ENCODE measurements at places on chromosomes 5 and 9.

- no peak for DNase-seq
- no peaks in the 10 kb centered on the region for H3K27me3 ChIP-seq
- no peak overlapping the region for H3K27ac ChIP-seq
- no peak overlapping the region for H3K4me3 ChIP-seq
- no peaks in the 10 kb centered on the region for H3K4me1 ChIP-seq
Measured at GRCh38 chr5:51859624-51860023, 476.4 kb downstream of the ISL1 start.

DNA sequence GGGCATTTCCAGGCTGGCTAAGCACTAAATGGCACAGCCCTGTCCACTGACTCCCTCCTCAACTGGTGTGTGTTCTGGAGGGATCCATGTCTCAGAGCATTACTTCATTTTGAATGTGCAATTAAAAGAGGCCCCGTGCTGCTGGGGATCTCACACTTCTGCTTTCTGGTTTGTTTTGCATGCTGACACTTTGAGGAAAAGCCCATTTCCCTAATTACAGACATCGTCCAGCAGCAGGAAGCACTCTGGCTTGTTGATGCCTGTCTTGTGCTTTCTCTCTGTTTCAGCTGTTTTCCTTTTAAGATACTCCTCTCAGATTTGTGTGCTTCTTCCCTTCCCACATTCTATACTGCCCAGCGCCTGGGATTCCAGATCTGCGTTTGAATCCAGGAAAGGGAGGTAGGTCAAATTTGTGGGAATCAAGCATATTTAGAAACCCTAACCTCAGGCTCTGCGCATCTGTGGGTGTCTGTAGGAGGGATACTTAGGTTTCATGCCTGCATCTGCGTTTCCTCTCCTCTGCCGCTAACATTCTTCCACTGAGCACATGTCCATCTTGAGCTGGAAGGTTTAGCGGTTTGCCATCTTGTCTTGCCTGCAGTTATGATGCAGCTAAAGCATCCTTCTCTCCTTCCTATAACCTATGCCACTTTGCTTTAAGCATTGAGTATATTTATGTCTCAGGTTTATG, 25.7 kb downstream of the SYK start:
- no peak overlapping the region for H3K4me3 ChIP-seq
- peaks cover 60% of the 10 kb centered on the region for H3K27me3 ChIP-seq
- H3K27ac ChIP-seq, result no peak overlapping the region
- peaks cover 2% of the 10 kb centered on the region for H3K4me1 ChIP-seq
- H3K36me3 ChIP-seq, result peaks cover 2% of the 10 kb centered on the region
- no peak for DNase-seq

- peaks cover 15% of the 10 kb centered on the region for H3K27me3 ChIP-seq
- H3K27ac ChIP-seq, result no peak overlapping the region
- no peak for DNase-seq
- H3K4me1 ChIP-seq, result no peaks in the 10 kb centered on the region
Measured at GRCh38 chr5:124628721-124629596, 117.5 kb downstream of the ZNF608 start.

GRCh38 chr5:76524868-76525267, 98.3 kb downstream of the F2RL2 start:
- H3K27me3 ChIP-seq, result no peaks in the 10 kb centered on the region
- no peak overlapping the region for H3K4me3 ChIP-seq
- H3K36me3 ChIP-seq, result no peaks in the 10 kb centered on the region
- DNase-seq, result no peak
- peaks cover 50% of the 10 kb centered on the region for H3K4me1 ChIP-seq

- H3K4me3 ChIP-seq, result peak overlapping the region; percentile 93
- DNase-seq, result no peak
- H3K27me3 ChIP-seq, result no peaks in the 10 kb centered on the region
- no peak overlapping the region for H3K27ac ChIP-seq
Measured at GRCh38 chr9:34377404-34377746, 677 bp upstream of the MYORG start.

GRCh38 chr5:98813755-98814154, 40.3 kb downstream of the RGMB start:
- H3K36me3 ChIP-seq, result peaks cover 5% of the 10 kb centered on the region
- peaks cover 3% of the 10 kb centered on the region for H3K4me1 ChIP-seq
- DNase-seq, result no peak

GRCh38 chr9:17272536-17272935, 137.7 kb downstream of the CNTLN start:
- no peak overlapping the region for H3K4me3 ChIP-seq
- no peaks in the 10 kb centered on the region for H3K36me3 ChIP-seq
- H3K4me1 ChIP-seq, result no peaks in the 10 kb centered on the region
- no peak overlapping the region for H3K27ac ChIP-seq
- no peak for DNase-seq
- H3K27me3 ChIP-seq, result no peaks in the 10 kb centered on the region

GRCh38 chr9:133584559-133585476, 24.4 kb downstream of the FAM163B start:
- peaks cover 48% of the 10 kb centered on the region for H3K27me3 ChIP-seq
- DNase-seq, result no peak
- H3K4me1 ChIP-seq, result no peaks in the 10 kb centered on the region
- no peaks in the 10 kb centered on the region for H3K36me3 ChIP-seq

DNA sequence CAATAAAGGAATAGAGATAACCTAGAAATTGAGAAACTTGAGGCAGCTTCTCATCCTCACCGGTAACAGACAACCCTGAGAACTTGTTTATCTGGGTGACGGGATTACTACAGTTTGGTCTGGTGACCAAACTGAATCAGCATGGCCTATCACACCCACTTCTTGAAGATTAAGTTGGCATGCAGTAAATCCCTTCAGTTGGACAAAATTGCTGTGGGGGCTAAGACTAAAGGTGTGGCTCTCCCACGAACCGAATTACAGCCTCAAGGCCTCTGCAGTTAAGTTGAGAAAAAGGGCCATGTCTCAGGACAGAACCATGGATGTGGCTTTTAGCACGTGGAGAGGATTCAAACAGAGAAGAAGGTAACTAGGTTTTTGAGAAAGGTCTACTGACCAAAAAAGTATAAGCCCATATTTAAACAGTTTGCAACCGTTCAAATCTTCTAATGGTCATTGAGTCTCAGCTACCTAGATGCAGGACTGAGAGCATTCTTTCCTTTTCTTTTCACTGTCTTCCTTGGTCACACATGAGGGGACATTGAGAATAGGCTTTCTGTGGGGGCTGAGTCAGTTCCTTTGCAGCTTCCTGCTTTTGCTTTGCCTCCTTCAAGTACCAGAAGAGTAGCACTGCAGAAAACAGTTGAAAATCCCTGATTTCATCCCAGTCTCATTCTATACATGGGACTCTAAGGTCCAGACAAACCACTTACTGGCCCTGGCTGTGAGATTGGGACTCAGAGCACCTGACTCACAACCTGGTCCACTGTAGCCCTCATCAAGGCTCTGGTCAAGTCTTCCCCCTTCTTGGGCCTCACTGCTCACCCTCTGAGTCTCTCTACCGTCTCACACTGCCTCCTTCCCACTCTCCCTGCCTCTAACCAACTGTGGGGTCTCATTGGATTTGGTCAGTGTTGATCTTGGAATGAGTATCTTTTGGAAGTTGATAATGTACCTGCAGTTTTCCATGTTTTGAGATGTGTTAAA, 30.9 kb downstream of the PDE6A start:
- no peaks in the 10 kb centered on the region for H3K4me1 ChIP-seq
- no peak overlapping the region for H3K4me3 ChIP-seq
- H3K36me3 ChIP-seq, result peaks cover 6% of the 10 kb centered on the region
- H3K27ac ChIP-seq, result no peak overlapping the region

DNA sequence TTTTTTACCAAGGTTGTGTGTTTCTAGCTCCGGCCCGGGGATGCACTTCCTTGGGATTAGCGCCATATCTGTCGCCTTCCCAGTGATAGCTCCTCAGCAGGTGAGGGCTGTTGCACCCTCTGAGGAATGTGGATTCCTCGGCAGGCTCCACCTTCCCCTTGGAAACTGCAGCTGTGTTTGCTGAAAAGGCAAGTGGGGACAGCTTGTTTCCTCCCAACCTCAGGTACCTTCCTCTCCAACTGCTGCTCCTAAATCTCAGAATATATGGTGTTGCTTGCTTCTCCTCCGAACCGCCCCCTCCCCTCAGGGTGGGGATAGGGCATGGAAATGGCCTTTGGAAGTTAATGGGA, 1.3 kb downstream of the SLC1A1 start:
- no peak overlapping the region for H3K27ac ChIP-seq
- H3K4me1 ChIP-seq, result peaks cover 6% of the 10 kb centered on the region
- H3K36me3 ChIP-seq, result peaks cover 4% of the 10 kb centered on the region
- no peak for DNase-seq
- peak overlapping the region; percentile 75 for H3K4me3 ChIP-seq

GRCh38 chr9:90508940-90509339, 133.7 kb downstream of the DIRAS2 start:
- H3K4me1 ChIP-seq, result peaks cover 5% of the 10 kb centered on the region
- DNase-seq, result no peak
- no peaks in the 10 kb centered on the region for H3K36me3 ChIP-seq
- H3K27ac ChIP-seq, result no peak overlapping the region

GRCh38 chr9:123432331-123433236, 76.6 kb downstream of the CRB2 start:
- H3K36me3 ChIP-seq, result peaks cover 18% of the 10 kb centered on the region
- no peak for DNase-seq
- no peak overlapping the region for H3K27ac ChIP-seq
- peaks cover 6% of the 10 kb centered on the region for H3K4me1 ChIP-seq

DNA sequence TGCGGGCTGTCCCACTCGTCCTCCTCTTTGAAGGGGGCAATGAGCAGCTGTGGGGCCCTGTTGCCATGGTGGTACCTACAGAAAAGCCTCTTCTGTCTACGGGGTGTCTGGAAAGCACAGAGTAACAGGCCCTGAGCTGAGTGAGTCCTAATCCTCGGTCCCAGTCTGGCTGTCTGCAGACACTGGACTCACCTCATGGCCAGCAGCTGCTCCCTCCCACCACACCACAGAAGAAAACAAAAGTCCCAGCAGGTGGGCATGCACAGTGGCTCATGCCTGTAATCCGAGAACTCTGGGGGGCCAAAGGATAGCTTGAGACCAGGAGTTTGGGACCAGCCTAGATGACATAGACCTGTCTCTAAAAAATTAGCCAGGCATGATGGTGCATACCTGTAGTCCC, 19.9 kb downstream of the P4HA2 start:
- no peak overlapping the region for H3K4me3 ChIP-seq
- H3K4me1 ChIP-seq, result peaks cover 2% of the 10 kb centered on the region
- DNase-seq, result no peak
- peaks cover 20% of the 10 kb centered on the region for H3K27me3 ChIP-seq

- H3K27me3 ChIP-seq, result no peaks in the 10 kb centered on the region
- no peak for DNase-seq
- no peaks in the 10 kb centered on the region for H3K4me1 ChIP-seq
- H3K4me3 ChIP-seq, result no peak overlapping the region
- no peak overlapping the region for H3K27ac ChIP-seq
Measured at GRCh38 chr5:105448271-105448670, 1885.7 kb upstream of the NUDT12 start.

DNA sequence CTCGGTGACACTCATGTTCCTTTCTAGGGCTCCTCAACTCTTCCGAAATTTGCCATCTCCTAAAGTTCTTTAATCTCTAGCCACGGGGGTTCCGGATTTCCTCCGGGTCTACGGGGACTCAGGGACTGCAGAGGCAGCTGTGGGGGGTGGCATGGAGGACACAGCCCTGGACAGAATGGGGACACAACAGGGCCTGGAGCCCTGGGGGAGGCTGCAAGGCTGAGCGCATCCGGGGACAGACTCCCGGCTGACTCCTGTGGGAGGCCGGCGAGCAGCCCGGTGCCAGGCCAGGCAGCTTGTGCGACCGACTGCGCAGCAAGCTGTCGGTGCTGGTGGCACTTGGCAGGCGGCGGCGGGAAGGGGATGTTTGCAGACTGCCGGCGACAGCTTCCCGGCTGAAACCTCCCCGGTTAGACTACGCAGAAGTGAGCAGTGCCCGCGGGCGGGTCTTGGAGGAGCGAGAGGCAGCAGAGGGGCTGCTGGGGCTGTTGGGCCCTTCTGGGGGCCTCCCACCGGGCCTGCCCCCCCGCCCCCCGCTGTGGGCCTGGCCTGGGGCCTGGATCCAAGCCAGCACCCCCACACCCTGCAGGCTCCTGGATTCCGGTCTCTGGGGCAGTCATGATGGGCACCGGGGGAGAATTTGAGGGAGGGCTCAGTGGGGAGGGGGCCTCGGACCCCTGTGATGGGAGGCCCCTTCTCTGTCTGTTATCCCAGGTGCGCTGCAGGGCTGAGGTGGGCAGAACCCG, 28.7 kb upstream of the UBAC1 start:
- H3K36me3 ChIP-seq, result no peaks in the 10 kb centered on the region
- H3K4me1 ChIP-seq, result peaks cover 14% of the 10 kb centered on the region
- DNase-seq, result no peak
- H3K27ac ChIP-seq, result no peak overlapping the region
- peak overlapping the region; percentile 78 for H3K4me3 ChIP-seq

DNA sequence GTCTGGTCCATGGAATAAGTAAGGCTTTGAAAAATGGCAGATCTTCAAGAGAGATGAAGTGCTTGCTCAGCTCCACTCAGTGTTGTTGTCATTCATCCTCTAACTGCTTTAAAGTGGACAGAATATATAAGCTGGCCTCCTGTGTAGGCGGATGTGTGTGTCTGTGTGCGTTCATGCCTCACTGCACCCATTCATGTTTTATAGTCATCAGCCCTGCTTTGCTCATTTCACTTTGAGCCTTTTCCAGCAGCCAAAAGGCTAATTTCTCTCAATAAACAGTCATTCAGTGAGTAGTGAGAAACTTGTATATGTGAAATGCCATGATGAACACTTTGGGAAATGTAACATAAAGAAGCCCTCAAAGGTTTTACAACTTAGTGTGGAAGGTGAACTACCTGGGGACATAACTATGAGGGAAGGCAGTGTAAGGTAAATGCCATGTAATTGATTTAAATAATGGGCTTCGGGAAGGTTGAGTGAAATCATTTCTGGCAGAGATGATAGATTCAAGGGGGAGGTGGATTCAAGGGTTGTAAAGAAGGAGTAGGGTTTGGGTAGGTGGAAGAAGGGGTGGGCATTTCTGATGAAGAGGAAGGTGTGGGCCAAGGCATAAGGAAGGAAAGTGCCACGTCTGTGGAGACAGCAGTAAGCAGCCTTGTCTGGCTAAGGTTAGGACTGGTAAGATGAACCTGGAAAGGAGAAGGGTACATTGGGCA, 15.7 kb downstream of the TTC23L start:
- H3K4me3 ChIP-seq, result no peak overlapping the region
- H3K4me1 ChIP-seq, result no peaks in the 10 kb centered on the region
- H3K27ac ChIP-seq, result no peak overlapping the region
- no peak for DNase-seq
- peaks cover 6% of the 10 kb centered on the region for H3K27me3 ChIP-seq

DNA sequence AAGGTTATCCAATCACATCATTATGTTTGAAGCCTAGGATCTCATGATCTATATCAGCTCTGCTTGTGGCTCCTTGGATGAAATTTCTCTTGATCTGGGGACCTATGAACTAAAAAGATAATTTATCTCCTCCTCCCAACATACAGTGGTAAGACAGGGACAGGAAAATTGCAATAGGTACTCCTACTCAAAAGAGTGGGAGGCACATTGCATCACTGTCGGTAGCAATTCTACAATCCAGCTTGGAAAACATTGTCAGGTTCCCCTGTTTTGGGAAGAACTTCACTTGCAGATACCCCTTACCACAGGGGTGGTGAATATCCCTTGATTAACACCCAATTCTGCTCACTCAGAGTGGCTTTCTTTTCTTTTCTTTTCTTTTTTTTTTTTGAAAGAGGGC, 107.7 kb downstream of the HSPA4 start:
- H3K4me3 ChIP-seq, result no peak overlapping the region
- H3K36me3 ChIP-seq, result no peaks in the 10 kb centered on the region
- H3K4me1 ChIP-seq, result peaks cover 5% of the 10 kb centered on the region

GRCh38 chr5:119273391-119273839, 82.4 kb upstream of the TNFAIP8 start:
- peak overlapping the region; percentile 99 for H3K4me3 ChIP-seq
- H3K27me3 ChIP-seq, result no peaks in the 10 kb centered on the region
- peaks cover 6% of the 10 kb centered on the region for H3K36me3 ChIP-seq
- H3K4me1 ChIP-seq, result peaks cover 73% of the 10 kb centered on the region
- H3K27ac ChIP-seq, result peak overlapping the region; percentile 91
- no peak for DNase-seq
